ENCODE measurements at places on chromosomes 1 and 21.

GRCh38 chr1:168163670-168164069 is 15.1 kb upstream of the TIPRL start:
- DNase-seq: no peak

GRCh38 chr1:176195547-176195946 is 11.5 kb downstream of the COP1 start:
- no peak for DNase-seq

GRCh38 chr1:184350573-184350972 is 36.3 kb upstream of the C1orf21 start:
- peak; percentile 75 for DNase-seq

DNA sequence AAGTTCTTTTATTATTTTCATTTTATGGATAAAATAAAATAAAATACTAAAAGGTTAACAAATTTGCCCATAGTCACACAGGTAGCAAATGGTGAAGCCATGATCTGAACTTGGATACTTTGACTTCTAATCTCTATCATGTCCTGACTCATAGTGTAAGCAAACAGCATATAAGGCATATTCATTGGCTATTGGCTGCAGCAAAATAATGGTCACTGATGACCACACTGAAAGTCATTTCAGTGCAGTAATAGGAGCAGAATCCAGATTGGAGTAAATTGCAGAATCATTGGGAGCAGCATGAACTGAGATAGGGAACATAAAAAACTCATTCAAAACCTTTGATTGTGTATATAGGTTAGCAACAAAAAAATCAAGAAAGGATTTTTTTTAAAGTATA is 262.9 kb downstream of the PLA2G4A start:
- no peak for DNase-seq

DNA sequence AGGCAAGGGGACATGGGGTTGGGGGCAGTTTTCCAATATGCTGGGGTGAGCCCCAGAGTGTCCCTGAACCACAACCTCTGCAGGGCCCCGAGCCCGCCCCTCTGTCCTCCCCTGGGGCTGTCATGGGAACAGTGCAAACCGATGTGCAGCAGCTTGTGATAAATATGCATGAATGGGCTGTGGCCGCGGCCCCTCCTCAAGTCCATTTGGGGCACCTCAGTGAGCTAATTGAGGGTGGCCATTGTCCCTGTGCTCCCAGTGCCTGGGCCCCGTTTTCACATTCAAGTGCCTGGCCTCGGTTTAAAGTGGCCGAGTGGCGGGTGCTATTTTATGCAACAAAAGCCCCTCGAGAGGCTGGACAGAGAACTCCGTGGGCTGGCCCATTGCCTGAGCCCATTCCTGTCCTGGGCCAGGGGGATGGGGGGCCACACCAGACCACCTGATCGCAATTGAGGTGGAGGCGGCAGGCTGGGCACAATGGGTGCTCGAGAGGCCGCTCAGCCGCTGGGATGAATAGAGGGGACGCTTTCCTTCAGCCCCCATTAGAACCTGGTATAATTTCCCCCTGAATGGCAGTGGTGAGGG is 193.7 kb downstream of the FOXD2 start:
- no peak for DNase-seq

GRCh38 chr21:44535963-44536362 is 4.0 kb downstream of the KRTAP10-1 start:
- no peak for DNase-seq

DNA sequence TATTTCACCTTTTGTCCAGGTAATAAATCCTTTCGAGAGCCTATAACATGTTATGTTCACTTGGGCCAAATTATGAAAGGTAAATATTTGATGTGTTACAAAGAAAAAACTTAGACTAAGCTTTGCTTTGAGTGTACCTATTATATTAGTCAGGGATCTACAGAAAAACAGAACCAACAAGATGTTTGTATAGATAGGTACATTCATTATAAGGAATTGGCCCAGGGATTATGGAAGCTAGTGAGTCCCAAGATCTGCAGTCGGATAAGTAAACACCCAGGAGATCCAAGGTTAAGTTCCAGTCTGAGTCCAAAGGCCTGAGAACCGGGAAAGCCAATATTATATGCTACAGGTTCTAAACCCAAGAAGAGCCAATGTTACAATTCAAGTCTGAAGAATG is 234.5 kb downstream of the NRIP1 start:
- no peak for DNase-seq

DNA sequence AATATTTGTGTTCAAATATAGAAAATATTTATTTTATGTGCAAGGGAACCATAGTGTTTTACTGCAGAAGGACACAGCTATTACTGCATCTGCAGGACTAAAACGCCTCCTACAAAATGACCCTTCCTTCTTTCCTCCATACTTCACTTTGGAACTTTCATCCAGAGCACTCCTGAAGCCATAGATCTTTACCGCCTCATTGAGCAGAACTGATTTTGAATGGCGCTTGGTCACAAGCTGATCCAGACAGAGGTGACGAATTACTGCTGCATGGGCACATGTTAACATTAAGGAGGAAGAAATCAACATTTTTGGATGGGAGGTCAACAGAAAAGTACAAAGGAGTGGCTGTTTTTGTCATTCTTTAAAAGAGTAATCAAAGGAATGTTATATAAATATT is 931.6 kb downstream of the NCAM2 start:
- no peak for DNase-seq

GRCh38 chr1:114150016-114150415 is 3.7 kb downstream of the SYT6 start:
- DNase-seq: no peak

GRCh38 chr1:240190881-240191401 is 99.3 kb downstream of the FMN2 start:
- peak; percentile 53 for DNase-seq

GRCh38 chr21:36096398-36097290 is 26.8 kb downstream of the CBR1 start:
- DNase-seq: no peak

GRCh38 chr1:95535614-95536013 is 301.6 kb downstream of the RWDD3 start:
- no peak for DNase-seq

DNA sequence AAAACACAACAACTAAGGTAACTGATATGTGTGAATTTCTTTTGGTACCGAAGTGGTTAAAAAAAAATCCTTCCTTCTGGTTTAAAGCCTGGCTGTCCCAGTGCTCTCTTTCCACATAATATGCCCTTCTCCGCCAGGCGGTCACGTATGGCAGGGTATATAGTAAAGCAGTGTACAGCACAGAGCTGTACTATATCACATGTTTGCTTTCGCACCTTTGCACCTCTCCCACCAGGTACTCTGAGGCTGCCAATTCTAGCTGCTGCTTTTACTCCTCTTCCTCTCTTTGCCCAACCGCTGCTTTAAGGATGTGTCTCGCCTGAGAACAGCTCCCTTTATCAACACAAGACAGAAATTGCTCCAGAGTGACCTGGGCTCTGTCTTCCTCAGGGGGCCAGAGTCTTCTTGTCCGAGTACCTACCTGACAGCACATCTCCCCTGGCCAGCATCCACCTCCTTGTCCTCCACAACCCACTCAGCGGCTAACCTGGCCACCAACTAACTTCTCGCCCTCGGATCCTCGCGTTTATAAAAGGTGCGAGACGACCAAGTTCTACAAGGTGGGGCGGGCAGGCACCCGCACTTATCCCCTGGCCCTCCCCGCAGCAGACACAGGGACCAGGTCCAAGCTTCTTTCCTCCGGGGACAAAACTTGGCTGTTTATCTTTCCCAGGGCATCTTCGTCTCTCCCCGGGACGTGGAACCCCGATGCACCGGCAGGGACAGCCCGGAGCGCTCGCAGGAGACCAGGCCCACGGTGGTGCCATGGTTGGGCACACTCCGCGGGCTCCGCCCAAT is 1.6 kb downstream of the COLGALT2 start:
- DNase-seq: no peak

DNA sequence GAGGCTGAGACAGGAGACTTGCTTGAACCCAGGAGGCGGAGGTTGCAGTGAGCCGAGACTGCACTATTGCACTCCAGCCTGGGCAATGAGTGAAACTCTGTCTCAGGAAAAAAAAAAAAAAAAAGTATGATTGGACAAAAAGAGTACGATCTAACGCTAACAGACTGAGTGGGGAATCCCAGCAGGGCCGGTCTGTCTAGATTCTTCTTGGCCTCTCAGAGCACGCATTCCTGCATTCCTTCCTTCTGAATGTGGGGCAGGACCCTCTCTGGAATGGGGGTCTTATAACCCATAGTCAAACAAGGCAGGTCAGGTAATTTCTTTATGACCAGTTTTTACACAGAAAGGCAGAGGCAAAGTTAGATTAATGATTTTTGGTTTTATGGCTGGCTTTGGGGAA is 92.0 kb upstream of the PPM1J start:
- no peak for DNase-seq

- DNase-seq: peak; percentile 21
Measured at GRCh38 chr1:17301767-17302166, 6.2 kb upstream of the PADI4 start.

- no peak for DNase-seq
Measured at GRCh38 chr1:10866321-10867093, 70.1 kb upstream of the CASZ1 start.

- DNase-seq: no peak
Measured at GRCh38 chr1:99849413-99849743, 783 bp upstream of the AGL start.

DNA sequence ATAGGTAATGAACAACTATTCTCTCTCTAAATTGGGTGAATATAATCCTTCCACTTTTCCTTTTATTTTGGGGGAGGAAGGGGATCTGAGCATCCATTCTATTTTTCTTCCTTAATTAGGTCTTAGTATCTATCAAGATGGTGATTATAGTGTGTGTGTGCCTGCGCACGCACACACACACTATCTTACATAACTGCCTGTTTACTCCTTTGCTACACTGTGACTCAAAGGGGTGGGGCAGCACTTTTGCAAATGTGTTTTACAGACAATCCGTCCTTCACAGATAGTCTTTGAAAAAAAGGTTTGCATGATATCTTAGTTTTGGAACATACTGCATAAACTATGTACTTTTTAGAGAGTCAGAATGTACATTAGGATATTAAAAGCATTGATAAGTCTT is 191.5 kb downstream of the SDCCAG8 start:
- no peak for DNase-seq

DNA sequence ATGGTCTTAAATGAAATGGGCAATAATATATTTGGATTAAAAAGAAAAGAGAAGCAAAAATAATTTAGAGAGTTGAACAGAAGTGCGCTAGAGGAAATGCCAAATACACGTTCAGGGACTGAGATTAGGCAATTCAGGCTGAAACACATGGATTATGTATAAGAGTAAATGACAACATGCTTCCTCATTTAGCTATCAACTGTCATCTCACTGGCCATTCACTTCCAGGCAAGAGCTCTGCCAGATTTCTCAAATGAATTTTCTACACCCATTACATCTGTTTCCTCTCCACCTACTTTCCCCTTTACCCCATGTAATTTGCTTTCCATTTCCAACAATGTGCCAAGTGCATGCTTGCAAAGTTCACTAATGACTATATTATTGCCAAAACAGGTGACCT is 582.4 kb downstream of the LTN1 start:
- DNase-seq: peak; percentile 81

GRCh38 chr1:215983680-215984079 is 416.6 kb downstream of the KCTD3 start:
- DNase-seq: no peak

GRCh38 chr1:154992721-154993571 is 440 bp upstream of the LENEP start:
- peak; percentile 75 for DNase-seq

- peak; percentile 79 for DNase-seq
Measured at GRCh38 chr1:171913385-171913784, 72.1 kb downstream of the DNM3 start.

DNA sequence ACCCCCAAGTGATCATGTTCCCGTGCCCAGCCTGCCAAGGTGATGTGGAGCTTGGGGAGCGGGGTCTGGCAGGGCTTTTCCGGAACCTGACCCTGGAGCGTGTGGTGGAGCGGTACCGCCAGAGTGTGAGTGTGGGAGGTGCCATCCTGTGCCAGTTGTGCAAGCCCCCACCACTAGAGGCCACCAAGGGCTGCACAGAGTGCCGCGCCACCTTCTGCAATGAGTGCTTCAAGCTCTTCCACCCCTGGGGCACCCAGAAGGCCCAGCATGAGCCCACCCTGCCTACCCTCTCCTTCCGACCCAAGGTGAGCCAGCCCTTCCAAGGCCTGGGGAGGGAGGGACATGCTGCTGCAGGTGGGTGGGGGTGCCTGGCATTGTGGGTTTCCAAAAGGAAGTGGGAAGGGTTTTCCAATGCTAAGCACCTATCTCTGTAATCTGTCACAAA is 2.3 kb downstream of the TRIM46 start:
- DNase-seq: no peak

- no peak for DNase-seq
Measured at GRCh38 chr1:19665496-19666465, 1.1 kb downstream of the HTR6 start.

DNA sequence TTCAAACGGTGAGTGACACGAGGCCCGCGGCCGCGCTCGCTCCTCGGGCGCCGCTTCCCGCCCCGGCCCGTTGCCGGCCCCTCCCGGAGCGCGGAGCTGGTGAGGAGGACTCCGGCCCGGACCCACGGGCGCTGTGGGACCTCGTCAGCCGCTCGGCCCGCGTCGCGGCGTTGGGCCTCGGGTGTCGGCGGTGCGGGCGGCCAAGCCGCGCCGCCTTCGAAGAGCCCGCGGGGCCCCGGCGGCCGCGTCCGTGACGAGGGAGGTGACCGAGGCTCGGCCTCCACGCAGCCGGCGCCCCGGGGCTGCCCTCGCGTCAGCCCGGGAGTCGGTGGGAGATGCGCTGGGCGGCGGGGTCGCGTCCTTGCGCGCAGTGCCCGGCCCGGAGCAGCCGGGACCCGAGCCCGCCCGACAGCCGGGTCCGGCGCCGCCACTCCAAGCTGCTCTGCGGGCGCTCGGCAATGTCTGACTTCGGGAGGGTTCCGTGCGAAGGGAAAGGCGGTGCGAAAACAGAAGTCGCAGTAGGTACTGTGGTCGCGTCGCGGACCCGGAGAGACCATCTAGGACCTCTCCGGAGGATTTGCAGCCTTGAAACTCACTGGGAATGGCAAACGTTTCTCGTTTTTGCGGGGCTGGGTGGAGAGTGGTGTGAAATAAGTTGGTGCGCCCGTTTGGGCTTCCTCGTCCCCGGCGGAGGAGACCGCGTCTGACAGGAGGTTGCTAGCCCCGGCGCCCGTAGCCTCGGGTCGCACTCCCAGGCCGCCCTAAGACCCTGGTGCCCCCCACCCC is 829 bp downstream of the SPEN start:
- DNase-seq: peak; percentile 56

Data from OCI-M1 (cell line).